ENCODE measurements at places on chromosomes 2 and 18.

GRCh38 chr2:224688997-224689396 lies 27.2 kb downstream of the CCDC195 start:
- DNase-seq = no peak

DNA sequence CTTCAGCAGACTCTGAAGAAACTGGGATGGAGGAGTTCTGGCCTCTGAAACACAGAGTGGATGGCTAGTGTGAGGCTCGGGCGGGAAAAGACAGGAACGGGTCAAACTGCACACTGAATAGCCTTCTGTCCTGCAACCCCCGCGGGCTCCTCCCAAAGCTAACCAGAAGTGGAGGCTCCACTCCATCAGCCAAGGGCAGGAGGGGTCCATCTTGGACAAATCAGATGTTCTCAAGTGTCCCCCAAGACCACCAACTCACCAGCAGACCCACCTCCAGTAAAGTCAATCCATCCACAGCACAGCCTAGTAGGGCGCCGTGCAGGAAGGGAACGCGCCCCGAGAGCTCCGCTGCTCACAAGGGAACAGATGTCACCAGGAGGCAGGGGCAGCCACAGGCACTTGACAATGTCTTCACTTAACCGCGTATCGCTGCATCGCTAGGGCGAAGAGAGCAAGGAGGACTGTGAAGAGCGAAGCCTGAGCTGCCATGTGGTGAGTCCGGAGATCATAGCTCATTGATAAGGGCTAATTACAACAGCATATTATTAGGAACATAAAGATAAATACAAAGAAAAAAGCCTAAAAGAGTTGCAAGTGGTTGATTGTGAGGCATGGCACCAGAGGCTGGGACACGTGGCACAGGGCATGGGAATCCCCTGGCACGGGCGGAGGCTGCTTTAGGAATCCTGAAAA lies 494.6 kb upstream of the MYT1L start:
- DNase-seq = no peak

DNA sequence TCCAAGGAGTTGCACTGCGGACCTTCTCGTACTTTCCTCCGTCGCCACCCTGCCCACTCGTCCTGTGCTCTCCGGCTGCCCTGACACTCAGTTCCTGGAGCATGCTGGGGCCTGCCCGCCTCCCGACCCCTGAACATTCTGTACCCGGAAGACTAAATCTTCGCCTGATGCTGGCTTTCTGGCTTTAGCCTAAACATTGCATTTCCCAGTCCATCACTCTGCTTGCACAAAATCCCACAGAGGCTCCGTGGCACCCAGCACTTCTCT lies 550 bp upstream of the SFXN5 start:
- DNase-seq = peak; percentile 45

GRCh38 chr2:222569826-222570225 lies 86.1 kb downstream of the FARSB start:
- no peak for DNase-seq

Measured in stimulated activated naive CD8-positive, alpha-beta T cell treated with anti-CD3 and anti-CD28 coated beads, Interleukin-15, Interleukin-2, amounts not matched to agents 100 U/mL and 50 U/mL, for 24 hours (primary cell).